Stimulated activated CD4-positive, alpha-beta T cell treated with anti-CD3 and anti-CD28 coated beads, Interleukin-12 subunit alpha, Interleukin-12 subunit beta, amount 100 ng/mL, for 4 hours (primary cell): ENCODE measurements at places on chromosomes 7 and 10.

DNA sequence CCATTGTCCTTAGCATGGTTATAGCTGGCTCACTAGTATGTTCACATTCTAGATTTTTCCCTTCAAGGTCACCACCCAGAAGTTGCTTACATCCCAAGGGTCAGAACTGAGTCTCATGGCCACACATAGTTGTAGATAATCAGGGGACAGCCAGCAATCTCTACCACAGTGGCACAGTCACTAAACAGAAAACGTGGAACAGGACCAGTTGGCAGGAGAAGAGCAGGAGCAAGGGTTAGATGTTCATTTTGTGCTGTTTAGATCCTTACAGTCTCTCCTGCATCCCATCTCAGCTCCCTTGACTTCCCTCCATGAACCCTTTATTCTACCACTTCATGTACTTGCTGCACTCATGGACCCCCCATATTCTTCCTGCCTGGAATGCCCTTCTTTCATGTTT, 73.9 kb downstream of the LRMDA start:
- DNase-seq = no peak

GRCh38 chr7:80088705-80089104, 45.9 kb upstream of the GNAI1 start:
- DNase-seq = no peak

GRCh38 chr10:27433976-27434375, 70.1 kb upstream of the RAB18 start:
- no peak for DNase-seq

GRCh38 chr7:104805449-104806317, 208.3 kb upstream of the KMT2E start:
- no peak for DNase-seq

GRCh38 chr7:117164620-117165019, 158.2 kb downstream of the WNT2 start:
- no peak for DNase-seq

GRCh38 chr7:18708204-18708603, 212.7 kb downstream of the HDAC9 start:
- DNase-seq = no peak

DNA sequence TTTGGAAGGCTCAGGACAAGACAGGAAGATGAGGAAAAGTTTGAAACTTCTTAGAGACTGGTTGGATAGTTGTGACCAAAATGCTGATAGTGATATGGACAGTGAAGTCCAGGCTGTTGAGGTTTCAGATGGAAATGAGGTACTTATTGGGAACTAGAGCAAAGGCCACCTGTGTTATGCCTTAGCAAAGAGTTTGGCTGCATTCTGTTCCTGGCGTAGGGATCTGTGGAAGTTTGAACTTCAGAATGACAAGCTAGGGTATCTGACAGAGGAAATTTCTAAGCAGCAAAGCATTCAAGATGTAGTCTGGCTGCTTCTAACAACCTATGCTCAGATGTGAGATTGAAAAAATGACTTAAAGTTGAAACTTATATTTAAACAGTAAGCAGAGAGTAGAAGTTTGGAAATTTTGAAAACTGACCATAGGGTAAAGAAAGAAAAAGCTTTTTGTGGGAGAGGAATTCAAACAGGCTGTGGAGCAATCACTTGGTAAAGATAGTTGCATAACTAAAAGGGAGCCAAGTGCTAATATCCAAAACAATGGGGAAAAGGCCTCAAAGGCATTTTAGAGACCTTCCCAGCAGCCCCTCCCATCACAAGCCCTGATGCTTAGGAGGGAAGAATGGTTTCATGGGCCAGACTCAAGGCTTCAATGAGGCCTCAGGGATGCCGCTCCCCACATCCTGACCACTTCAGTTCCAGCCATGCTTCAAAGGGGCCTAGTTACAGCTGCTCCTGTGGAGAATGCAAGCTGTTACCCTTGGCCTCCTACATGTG, 415.1 kb downstream of the INHBA start:
- DNase-seq = no peak

GRCh38 chr10:94353336-94353735, 9.4 kb downstream of the NOC3L start:
- no peak for DNase-seq

- no peak for DNase-seq
Observed at GRCh38 chr7:80505900-80506500, 5.9 kb downstream of the GNAT3 start.

GRCh38 chr7:7054252-7054830, 128.0 kb upstream of the C1GALT1 start:
- DNase-seq = no peak

GRCh38 chr7:30249986-30250774, 34.2 kb upstream of the ZNRF2 start:
- DNase-seq = no peak

DNA sequence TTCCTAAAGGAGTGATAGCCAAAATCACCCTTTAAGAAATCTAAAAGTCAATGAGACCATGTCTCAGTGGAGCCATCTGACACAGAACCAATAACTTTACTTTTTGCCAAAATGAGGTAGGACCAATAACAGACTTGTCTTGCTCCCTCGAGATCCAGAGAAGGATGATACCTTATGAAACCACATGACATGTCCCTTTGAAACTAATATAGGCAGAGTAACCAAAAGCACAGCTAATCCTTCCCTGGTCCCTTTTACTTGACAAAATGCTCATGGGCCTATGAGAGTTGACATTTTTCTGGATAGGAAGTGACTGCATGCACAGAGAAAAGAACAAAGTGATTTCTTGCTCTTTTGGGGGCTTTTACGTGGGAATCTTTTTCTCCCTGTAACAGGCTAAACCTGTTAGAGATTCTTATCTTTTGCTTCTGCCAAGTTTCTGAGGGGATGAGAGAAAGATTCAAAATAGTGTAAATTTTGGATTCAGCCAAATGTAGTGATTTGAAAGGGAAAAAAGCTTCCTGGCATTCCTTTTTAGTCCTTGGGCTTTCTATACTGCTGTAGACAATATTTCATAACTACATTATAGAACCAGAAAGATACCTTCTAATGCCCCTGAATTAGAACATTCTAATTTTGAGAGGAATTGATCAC, 87.6 kb downstream of the ARMH3 start:
- DNase-seq = no peak

DNA sequence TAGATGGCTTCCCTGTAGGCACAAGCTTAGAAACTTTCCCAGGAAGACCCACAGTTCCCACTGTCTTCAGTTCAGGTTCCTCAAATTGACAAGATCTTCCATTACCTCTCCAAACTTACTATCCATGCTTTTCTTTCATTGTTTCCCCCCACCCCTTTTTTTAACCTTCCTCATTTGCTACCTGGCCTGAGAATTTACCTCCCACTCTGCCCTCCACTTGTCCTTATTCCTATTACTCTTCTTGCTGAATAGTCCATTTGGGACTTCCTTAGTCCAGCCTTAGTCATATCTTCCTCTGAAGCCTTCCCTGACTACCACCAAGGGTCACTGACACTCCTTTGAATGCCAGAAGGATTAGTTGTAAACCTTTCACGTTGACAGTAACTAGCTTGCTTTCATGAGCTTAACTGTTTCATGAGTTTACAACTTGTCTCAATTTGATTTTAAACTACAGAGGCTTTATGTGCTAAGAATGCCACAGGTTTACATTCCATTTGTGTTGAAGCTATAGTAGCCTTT, 1.2 kb upstream of the CALU start:
- no peak for DNase-seq

GRCh38 chr7:114048386-114049235, 129.8 kb upstream of the PPP1R3A start:
- DNase-seq = no peak

GRCh38 chr7:87596136-87596535, 4.5 kb downstream of the ABCB1 start:
- DNase-seq = no peak

- DNase-seq = no peak
Observed at GRCh38 chr10:113045147-113046055, 95.4 kb downstream of the TCF7L2 start.

- DNase-seq = peak; percentile 55
Observed at GRCh38 chr10:110209454-110209925, 2.1 kb downstream of the MXI1 start.

- DNase-seq = no peak
Observed at GRCh38 chr10:117405730-117406129, 30.5 kb upstream of the PDZD8 start.

DNA sequence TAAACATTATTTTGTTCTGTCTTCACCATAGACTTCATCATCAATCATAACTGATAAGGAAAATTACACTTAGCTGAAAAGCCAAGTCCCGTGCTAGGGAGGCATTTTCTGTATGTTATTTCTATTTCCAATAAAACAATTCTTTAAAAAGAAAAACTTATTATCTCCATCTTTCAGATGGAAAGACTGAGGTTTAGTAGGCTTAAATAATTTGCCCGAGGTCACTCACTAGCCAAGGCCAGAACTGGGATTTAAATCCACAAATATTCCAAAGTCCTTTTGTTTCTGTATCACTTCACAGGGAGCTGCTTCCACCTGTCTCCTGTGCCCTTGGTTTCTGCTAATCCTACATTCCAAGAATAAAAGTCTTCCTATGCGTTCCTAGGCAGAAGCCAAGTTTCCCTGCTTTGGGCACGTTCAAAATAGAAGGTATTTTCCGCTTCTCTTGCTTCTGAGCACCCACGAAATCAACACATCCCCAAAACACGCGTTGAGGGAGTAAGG, 732 bp downstream of the CPVL start:
- no peak for DNase-seq

DNA sequence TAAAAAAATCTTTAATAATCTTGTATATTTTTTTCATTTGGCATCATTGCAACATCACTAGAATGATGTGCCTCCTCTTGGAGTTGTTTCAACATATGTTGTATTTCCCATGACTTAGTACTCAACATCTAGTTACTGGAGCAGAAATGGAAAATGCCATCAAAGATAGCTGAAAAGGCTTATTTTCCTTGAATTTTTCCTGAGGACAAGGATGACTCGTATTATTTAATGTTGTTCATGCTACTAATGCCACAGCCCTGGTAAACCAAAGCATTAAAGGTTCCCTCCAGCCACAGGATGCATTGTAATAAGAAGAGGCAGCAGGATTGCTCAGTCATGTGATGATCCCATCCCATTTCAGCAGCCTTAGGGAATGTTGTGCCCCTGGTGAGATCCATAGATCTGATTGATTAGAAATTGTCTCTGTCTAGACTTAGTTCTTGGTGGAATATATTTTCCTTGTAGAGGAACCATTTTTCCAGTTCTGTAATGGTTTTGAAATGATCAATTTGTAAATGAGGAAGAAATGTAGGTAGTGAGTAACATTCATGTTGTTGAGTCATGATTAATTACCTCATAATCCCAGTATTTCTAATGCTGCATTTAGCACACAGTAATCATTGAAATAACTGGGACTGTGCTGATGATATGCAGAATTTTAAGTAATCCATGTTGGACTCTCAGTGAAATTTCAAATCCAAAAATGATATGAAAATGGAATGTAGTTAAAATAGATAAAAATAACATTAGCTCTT, 91.3 kb upstream of the SMIM30 start:
- no peak for DNase-seq

DNA sequence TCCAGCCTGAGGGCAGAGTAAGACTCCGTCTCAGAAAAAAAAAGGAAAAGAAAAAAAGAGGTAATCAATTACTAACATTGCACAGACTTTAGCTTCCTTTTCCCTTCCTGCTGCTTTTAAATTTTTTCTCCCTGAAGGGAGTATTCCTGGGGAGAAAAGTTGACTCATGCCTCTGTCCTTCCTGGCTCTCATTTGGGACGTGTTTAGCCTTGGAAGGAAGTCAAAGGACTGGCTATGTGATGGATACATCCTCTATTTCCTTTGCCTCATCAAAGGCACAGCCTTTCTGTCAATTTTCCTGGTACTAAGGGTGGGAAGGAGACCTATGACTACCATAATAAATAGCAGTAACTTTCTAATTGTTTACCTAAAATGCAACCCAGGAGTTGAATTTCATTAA, 77.6 kb downstream of the ITGA8 start:
- no peak for DNase-seq

GRCh38 chr7:19674266-19674960, 34.4 kb downstream of the POLR1F start:
- DNase-seq = no peak

GRCh38 chr10:101217450-101218281, 11.6 kb downstream of the LBX1 start:
- no peak for DNase-seq

DNA sequence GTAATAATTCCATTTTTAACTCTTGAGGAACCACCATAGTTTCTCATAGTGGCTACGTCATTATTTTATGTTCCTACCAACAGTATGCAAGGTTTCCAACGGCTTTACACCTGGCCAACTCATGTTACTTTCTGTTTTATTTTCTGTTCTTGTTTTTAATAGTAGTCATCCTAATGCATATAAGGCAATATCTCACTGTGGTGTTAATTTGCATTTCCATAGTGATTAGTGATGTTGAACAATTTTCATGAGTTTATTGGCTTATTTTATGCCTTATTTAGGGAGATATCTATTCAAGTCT, 465.5 kb upstream of the KLF6 start:
- no peak for DNase-seq

GRCh38 chr7:113921363-113921762, 2.6 kb upstream of the PPP1R3A start:
- DNase-seq = no peak

GRCh38 chr10:23148214-23148613, 43.9 kb upstream of the PTF1A start:
- no peak for DNase-seq

DNA sequence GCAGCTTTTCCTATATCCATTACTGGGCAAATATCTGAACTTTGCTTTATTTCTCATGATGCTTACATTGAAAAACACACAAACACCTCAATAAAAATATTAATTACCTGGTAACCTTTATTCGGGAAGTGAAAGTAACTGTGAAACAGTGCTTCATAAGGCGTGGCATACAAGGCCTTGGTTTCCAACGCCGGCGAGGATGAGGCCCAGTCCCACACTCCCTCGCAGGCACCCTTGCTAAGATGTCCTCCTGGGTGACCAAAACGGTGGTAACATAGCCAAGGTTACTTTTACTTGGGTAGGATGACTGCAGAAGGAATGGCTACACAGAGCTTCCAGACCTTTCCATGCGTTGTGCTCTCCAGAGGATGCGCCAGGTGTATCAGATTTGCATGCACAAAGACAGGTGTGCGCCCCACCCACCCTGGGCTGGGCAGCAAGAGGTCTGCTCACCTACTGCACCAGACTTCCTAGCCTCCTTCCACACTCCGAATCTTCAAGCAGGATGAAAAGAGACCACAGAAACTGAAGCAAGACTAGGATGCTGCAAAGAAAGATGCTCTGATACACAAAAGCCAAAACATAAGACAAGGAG, 13.3 kb upstream of the DAGLB start:
- no peak for DNase-seq

GRCh38 chr7:45863715-45864114, 9.2 kb downstream of the CCDC201 start:
- DNase-seq = no peak

GRCh38 chr10:3898821-3899220, 113.8 kb upstream of the KLF6 start:
- no peak for DNase-seq

GRCh38 chr10:97411406-97411805, 10.3 kb upstream of the RRP12 start:
- DNase-seq = no peak

GRCh38 chr7:13860734-13861133, 128.7 kb downstream of the ETV1 start:
- DNase-seq = no peak

DNA sequence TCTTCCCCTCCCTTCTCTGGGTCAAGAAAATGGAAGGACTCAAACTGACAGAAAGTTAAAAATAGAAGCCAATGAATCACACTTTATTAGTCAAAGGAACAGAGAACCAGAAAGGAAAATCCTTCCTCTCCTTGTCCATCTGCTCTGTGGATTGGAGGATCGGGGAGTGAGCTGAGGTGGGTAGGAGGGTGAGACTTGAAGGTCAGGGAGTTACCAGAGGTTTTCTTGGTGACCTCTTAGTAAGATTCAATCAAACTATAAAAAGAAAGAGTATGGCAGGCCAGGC, 12.2 kb downstream of the TLX1 start:
- no peak for DNase-seq
